ENCODE measurements at places on chromosomes 5 and 9.

DNA sequence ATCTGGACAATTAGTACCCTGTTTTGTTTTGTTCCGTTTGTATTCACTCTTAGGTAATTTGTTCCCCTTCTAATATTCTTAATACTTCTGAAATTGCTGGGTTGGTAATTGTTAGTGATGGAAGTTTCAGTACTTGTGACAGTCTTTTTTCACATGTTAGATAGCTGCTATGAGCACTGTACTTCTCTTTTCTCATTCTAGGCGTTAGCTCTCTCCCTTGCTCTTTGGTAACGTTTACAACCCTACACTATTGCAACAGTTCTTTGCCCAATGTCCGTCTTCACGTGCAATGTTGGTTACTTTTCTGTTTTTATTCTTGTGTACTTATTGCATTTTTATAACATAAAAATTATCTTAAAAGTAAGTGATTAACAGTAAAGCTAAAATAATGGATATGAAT, 1509.0 kb downstream of the MAT2B start:
- DNase-seq = peak; percentile 80

GRCh38 chr9:87812375-87813118, 70.1 kb upstream of the SPATA31E1 start:
- DNase-seq = peak; percentile 69

- peak; percentile 73 for DNase-seq
These were observed 24.2 kb upstream of the CDC42SE2 start for GRCh38 chr5:131239686-131240085.

GRCh38 chr5:64838376-64838775, 69.6 kb downstream of the CWC27 start:
- DNase-seq = no peak

- peak; percentile 45 for DNase-seq
These were observed 40.3 kb upstream of the NAA35 start for GRCh38 chr9:85900504-85901201.

GRCh38 chr9:77429928-77430327, 218.2 kb downstream of the GNA14 start:
- no peak for DNase-seq

DNA sequence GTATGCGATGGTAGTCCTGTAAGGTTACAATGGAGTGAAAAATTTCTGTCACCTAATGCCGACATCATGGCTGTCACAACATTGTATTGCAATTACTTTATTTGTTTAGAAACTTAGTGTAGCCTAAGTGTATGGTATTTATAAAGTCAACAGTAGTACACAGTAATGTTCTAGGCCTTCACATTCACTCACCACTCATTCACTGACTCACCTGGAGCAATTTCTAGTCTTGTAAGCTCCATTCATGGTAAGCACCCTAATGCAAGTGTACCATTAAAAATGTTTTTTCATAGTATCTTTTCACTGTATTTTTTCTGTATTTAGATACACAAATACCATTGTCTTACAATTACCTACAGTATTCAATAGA, 58.5 kb downstream of the ATP10B start:
- no peak for DNase-seq

DNA sequence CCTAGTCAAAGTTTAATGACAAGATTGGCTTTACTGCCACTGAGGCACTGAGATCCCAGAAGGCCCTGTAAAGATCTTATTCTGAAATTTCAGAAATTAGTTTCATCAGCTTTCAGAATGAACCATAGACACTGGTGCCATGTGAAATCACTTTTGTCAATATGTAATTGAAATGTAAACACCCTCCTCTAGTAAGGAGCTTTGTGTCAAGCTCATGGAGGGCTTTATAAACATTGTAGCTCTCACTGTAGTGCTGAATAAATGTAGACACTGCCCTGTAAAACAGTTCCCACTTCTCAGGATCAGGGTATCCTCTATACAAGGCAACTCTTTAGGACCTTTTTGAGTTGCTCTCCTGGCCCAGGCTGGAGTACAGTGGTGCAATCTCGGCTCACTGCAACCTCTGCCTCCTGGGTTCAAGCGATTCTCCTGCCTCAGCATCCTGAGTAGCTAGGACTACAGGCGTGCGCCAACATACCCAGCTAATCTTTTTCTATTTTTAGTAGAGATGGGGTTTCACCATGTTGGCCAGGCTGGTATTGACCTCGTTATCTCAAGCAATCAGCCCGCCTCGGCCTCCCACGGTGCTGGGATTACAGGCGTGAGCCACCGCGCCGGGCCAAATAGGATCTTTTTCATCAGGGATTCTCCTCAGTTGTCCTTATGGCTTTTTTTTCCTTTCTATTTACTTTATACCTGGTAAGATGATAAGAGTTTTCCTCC, 1823.9 kb upstream of the CDH9 start:
- DNase-seq = no peak

GRCh38 chr5:147372191-147372590, 137.4 kb downstream of the STK32A start:
- peak; percentile 19 for DNase-seq

DNA sequence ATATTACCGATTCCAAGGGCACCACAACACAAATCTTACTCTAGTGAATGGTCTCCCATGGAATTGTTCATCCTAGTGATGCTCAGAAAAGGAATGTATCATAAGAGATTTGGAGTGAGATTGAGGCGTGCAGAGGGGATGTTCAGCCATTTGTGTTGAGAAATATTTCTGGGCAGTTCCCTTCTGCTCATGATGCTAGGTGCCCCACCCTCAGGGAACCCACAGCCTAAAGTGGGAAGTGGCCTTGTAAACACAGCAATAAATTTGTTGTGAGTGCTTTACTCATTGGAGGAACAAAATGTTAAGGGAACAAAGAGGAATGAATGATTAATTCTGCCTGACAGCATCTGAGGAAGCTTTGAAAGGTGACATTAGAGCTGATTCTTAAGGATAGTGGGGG, 129.9 kb downstream of the TLE4 start:
- peak; percentile 88 for DNase-seq

DNA sequence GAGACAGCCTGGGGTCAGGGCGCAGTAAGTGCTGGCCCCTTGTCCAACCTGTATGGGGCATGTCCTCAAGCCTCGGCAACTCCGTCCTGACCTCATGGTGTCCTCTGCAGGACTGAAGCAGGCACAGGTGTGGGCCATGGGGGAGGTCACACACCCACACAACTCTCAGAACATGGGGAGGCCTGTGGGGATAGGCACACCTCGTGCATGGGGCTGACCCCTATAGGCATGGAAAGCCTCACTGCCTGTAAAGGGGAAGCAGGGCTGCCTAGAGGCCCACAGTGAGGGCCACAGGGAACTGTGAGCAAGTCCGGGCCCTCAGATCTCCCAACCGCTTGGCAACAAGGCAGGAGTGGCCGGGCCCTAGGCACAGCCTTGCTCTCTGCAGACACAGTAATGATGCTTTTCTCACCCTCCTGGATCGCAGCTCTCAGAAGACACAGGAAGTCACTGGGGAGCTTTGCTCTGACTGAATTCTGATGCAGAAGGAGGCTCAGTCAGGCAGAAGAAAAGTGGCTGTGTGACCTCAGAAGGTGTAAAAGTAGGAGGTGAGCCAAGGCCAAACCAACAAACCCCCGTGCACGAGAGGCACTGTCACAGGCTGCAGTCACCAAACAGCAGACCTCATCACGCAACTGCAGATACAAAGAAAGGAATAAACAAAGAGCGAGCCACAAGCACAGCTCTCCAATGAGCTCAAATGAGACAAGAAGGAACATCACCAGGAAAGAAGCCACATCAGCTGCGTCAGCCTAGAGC, 5.4 kb downstream of the IPPK start:
- no peak for DNase-seq

- DNase-seq = peak; percentile 53
These were observed 23.3 kb upstream of the TRIM14 start for GRCh38 chr9:98142182-98142907.

GRCh38 chr5:5340206-5340729, 82.2 kb upstream of the ICE1 start:
- no peak for DNase-seq

DNA sequence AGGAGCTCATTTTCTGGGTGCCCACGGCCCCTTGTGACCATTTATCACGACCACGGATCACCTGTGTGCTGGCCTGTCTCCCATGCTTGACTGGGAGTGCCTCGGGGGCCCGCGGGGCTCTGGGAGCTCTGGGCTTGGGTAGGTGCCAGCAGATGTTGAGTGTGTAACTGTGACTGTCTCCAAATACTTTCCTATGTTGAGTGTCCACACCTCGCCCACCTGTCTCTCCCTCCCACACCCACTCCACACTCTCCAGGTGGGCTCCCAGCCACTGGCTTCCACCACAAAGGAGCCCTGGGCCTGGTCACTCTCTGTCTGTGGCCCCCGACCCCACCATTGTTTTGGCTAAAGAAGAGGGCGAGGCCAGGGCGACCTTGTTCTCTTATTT, 196.4 kb downstream of the CDK5RAP2 start:
- no peak for DNase-seq

DNA sequence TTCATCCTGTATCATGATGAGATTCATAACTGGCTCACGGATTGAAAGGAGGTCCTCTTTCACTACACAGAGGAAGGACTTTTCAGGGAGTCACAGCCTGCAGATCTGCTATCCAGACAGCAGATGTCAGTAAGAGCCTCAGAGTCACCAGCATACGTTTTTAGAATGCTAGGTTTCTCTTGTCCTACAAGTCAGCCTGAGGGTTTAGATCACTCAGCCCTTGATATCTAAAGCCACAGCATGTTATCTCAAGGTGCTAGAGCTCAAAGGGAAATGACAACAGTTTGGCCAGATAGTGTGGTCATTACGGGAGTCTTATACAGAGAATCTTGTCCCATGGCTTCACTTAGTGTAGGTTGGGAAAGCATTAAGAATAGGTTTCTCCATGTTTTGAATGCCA, 30.9 kb upstream of the SLC46A2 start:
- DNase-seq = peak; percentile 65

DNA sequence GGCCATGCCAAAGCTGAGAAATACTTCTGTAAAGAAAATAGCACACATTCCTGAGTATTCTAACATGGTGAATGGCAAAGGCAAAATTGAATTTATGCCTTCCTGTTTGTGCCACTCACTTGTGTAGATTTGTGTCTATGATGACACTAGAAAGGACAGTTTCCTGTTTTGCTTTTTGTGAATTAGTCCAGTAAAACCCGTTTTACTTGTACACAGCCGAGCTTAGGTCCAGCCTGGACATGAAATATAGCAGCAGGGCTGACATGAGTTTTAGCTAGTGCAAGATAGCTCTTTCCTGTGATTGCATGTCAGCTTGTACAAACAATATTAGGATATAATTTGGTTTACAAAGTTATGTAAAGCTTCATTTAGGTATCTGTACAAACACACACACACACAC, 1891.7 kb upstream of the WWC1 start:
- no peak for DNase-seq

- DNase-seq = no peak
These were observed at the start of gene SNCAIP for GRCh38 chr5:122311961-122312590. Gene SNCAIP, plus strand, starts transcription at chr5:122312237. Its CDS starts 78,898 bp downstream, at chr5:122391135.

All from inflammatory macrophage treated with lipopolysaccharide for 4 hours (primary cell).